Stimulated activated CD8-positive, alpha-beta memory T cell treated with anti-CD3 and anti-CD28 coated beads, Interleukin-15, amount 100 ng/mL, for 48 hours (primary cell): ENCODE measurements at places on chromosomes 5 and 9.
A peak's percentile ranks its signal among the peaks of the same experiment; 100 is the strongest.

DNA sequence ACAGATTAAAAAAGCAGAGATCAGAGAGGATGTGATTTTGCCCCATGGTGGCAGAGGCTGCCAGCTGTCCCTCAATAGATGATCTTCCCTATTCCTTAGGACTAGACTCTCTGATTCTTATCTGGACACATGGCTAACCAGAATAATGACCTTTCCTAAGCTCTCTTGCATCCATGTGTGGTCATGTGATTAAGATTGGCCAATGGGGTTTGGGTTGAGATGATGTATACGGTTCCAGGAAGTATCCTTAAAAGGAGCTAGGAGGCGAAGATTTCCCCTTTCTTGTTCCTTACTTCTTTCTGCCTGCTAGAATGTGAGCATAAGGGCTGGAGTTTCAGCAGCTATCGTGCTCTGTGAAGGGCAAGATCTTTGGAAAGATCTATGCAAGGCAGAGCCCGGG is 39.8 kb downstream of the FOXI1 start:
- DNase-seq: no peak

DNA sequence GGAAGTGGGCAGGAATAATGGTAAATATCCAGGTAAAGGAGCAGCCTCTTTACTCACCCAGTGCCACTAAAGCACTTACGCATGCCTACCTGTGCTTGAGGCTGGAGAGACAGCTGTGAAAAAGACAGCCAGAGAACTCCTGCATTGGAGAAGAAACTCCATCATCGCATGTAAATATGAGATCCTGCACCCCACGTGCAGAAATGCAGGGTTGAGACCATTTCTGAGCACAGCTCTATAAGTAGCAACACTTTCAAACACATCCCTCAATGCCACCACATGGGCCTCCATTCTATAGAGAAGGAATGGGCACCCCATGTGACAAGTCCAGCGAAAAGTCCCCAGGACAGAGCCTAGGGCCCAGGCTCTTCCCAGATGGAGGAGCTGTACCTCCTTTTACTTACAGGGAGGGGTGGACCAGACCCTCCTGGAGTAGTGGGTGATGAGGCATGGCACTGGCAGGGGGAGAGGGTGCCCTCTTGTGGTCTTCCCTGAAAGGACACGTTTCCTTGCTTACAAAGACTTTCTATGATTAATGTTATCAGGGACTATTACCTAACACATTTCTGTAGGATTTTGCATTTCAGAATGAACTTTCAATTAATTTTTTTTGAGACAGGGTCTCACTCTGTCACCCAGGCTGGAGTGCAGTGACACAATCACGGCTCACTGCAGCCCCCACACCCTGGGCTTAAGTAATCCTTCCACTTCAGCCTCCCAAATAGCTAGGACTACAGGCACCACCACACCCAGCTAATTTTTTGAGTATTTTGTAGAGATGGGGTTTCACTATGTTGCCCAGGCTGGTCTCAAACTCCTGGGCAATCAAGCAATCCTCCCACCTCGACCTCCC is 55.3 kb upstream of the IL17B start:
- DNase-seq: peak; percentile 12

DNA sequence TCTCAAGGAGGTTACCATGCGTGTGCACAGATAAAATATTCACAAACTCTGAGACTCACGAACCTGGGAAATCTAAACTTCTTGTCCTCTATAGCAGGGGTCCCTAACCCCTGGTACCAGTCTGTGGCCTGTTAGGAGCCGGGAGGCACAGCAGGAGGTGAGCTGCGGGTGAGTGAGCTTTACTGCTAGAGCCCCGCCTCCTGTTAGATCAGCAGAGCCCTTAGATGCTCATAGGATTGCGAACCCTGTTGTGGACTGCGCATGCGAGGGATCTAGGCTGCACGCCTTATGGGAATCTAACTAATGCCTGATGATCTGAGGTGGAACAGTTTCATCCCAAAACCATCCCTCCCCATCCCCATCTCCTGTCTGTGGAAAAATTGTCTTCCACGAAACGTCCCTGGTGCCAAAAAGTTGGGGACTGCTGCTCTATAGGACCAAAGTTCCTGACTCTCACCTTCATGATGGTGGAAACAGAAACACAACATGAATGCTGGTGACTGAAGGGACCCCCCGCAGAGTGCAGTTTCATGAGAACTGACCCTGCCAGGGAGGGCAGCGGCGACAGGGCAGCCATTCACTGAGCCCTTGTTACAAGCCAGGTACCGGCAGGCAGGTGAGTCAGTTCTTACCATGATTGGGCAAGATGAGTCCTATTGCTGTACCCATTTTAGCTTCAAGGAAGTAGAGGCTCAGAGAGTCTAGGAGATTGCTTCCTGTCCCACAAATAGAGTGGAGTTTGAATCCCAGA is 181.9 kb downstream of the RGS3 start:
- DNase-seq: no peak

DNA sequence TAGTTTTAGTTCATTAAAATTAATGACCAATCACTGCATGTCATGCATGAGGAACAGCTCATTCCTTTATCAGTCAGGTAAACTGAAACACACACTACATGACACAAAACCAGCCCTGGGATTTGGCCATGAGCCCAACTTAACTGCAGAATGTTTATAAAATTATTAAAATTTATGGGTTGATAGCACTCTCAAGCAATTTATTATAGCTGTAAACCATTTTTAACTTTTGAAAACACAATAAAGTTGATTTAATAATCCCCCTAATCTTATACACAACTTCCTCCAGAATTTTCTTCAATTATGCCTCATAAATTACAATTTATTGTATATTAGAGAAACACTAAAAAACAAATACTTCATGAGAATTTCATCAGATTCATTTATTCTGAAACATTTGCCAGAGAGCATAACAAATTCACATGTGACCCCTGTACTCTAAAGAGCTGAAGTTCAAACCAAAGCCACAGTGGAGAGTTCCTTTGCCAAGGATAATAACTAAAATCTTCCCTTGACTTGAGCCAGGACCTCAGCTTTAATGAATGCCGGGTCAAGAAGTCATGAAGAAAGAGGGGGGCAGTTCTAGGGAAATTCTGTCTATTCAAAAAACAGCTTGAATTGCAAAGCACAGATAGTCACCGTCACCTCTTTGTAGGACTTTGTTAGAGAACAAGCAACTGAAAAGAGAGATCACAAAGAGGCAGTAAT is 763.7 kb upstream of the GRAMD2B start:
- DNase-seq: no peak

DNA sequence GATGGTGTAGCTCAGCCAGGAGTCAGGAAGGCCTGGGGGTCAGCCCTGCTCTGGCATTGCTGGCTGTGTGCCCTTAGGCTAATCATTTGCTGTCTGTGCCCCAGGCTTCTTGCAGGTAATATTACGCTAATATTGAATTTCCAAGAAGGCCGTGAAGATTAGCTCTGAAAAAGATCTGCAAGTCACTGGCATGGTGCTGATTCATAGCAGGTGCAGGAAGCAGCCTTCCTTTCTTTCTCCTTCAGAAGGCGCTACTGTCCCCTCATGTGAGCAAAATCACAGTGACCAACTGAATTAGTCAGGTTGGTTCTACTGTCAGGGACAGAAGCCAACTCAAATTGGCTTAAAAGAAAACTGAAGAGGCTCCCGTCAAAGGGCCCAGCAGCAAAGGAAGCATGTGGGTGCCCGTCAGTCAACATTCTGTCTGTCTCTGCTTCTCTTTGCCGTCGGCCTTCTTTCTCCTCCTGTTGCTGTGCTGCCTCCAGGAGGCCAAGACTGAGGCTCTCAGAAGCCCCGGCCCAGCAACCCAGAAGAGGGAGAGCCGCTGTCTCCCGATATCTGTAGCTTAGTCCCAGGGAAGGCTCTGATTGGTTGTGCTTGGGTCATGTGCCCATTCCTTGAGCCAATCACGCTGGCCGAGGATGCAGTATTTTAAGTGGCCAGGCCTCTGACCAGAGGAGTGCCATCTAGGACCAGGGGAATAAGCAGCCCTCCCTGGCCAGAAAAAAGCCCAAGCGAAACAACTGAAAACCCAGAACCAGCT is 67.8 kb upstream of the NEURL1B start:
- no peak for DNase-seq

GRCh38 chr5:26193626-26194025 is 844.8 kb downstream of the CDH9 start:
- no peak for DNase-seq

GRCh38 chr9:80094176-80094771 is 522.5 kb downstream of the TLE4 start:
- DNase-seq: no peak

DNA sequence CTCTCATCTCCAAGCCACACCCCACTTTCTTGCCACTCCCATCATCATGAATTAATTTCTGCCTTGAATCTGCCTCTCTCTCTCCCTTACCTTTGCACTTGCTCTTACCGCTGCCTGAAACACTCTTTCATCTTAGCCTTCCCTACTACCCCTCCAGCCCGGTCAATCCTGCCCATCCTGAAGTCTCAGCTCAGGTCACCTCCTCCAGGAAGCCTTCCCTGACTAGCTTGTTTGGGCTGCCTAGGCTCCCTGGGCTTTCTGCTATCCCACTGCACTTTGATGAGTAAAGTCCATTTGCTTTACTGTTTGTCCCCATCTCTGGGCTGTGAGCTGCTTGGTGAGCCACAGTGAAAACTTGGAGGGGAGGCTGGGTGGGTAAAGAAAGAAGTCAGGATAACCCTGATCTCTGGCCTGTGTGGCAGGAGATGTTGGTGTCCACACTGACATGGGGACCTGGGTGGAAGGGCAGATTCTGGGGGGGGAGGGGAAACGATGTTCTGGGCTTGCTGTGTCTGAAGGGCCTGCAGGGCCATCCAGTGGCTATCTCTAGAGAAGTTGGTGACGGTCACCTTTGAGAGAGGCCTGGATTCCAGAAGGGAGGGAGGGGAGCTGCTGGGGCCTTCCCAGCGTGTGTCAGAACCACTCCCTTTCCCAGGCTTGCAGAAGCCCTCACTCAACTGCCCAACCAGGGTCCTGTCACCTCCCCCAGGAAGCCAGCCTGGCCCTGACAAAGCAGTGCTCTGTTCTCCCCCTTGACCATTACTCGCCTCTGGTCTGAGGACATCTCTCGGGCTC is 75.0 kb upstream of the DAB2IP start:
- no peak for DNase-seq

DNA sequence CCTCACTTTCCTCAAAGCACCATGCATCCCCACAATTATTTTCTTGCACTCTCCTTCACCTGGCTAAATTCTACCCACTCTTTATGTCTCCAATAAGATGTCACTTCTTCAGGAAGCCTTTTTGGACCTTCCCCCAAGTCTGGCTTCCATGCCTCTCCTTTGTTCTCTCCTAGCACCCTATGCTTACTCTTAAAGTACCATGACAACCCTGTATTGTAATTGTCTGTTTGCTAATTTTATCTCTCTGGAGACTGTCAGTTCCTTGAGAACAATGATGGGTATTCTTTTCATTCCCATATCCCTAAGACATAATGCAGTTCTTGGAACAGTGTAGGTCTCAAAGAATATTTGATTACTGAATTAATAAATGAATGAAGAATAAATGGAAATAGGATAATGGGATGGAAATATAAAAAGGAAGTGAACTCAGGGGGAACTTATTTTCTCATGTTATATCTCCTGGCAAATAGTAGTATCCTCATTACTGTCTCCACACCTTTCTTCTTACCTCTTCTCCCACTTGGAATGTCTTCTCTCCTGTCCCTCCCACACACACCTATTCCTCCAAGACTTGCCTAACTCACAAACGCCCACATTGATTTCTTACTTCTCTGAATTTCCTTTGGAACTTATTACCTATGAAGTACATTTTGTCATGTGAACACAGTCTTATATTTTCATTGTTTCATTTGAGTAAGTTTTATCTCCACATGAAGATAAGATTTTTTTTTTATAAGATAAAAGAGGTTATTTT is 499.1 kb downstream of the NFIB start:
- no peak for DNase-seq

- DNase-seq: no peak
Measured at GRCh38 chr9:76704593-76705204, 59.5 kb upstream of the PCA3 start.
